ENCODE measurements at places on chromosomes 1 and 21.

GRCh38 chr21:26844258-26845065 lies 747 bp downstream of the ADAMTS1 start:
- no peak for DNase-seq

DNA sequence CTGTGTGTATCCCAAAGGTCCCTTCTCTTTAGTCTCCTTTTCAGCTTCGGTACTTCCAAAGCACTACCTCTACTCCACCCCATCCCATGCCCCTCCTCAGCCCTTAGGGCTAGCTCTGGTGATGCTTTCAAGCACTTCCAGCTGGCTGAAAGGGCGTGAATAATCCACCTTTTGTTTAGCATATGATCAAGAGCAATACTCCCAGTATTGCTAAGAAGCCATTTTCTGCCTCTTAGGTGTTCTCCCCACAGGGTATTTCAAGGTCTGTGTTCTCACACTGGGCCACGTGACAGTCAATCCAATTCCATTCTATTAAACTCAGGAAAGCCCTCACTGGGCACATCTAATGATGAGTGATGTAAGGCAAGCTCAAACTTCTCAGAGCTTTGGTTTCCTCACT lies 298.5 kb upstream of the PROX1 start:
- no peak for DNase-seq

GRCh38 chr1:1678581-1679380 lies 13.8 kb downstream of the SLC35E2B start:
- no peak for DNase-seq

DNA sequence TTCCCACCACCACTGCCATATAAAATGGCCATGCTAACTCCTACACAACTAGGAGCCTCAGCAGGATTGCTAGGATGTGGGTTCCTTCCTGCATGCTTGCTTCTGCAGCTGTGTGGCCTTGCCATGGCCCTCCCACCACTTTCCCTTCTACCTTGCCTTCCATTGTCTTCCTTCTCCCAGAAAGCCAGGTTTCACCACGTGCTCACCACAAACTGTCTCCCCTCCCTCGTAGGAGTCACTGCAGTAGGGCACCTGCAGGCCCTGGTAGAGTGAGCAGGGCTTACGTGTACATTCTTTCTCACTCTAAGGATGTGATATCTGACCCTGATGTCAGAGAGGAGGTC lies 3.7 kb downstream of the C1orf226 start:
- DNase-seq, result no peak

DNA sequence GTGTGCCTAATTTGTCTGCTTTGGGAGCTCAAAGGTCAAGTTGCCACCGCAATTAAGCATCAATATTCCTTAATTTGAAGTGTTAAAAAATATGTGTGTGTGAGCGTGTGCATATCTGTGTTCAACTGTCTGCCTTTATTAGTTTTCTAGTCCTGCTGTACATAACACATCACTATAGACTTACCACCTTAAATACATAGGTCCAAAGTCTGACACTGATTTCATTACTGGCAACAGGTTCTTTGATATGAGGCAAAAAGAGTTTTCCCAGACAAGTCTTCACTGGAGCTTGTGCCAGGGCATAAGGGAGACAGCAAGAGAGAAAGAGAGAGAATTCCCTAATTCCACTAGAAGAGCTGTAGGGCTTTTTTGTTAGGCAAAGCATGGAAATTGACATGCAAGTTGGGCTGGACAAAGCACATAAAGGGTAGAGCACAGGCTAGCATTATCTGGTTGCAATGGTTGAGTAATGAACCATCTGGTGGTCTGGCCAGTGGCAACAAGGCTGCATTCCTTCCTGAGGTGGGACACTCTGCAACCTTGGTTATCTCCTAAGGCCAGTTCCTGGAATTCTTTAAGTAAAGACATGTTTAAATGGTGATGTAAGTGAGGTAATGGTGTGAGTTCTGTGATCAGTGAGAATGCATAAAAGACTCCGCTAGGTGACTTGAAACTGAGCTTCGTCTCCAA lies 457.2 kb upstream of the ADAMTS5 start:
- no peak for DNase-seq

- peak; percentile 81 for DNase-seq
Measured at GRCh38 chr1:228802386-228803220, 67.3 kb downstream of the RHOU start.
